ENCODE measurements at places on chromosomes 13 and 19. TPM values are rescaled to one million over a fixed set of nuclear protein-coding genes. Genes with fewer than 3 reads are reported as not detected.

ZNF726 gene
- 16.3 TPM for total RNA-seq

FLT1 gene
- total RNA-seq: 46.3 TPM

RNF113B gene
- not detected for total RNA-seq

SHD gene
- not detected for total RNA-seq

POP4 gene
- 121 TPM for total RNA-seq
